HepG2 (cell line): ENCODE measurements at places on chromosomes 6 and 20.

DNA sequence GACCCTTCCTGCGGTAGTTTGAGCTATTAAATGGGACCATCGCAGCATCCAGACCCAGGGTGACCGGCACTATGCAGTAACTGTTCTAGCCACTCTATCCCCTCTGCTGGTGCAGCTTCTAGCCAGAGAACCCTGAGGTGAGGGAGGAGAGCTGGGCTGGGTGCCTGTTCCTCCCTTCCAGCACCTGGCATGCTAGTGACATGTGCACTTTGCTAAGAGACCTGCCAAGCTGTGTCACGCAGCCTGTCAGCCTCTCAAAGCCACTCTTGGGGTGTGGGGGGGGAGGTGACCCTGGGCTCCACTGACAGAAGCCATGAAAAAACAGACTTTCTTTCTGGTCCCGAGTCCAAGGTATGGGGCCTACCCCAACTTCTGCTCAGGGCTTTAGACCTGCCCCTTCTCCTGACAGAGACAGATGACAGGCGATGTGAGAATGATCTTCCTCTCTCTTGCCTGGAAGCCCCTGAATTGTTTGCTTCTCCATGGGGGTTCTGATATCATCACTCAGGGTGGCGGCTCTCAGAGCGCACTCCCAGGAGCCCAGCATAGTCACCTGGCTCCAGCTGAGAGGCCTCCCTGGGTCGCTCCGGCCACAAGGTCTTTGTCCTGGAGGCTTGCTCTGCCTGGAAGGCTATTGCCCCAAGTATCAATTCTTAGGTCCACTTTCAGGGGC, 47.2 kb upstream of the MLN start:
- no peak for DNase-seq

GRCh38 chr6:3963426-3963825, 114.3 kb downstream of the FAM50B start:
- DNase-seq = no peak

- no peak for DNase-seq
Measured at GRCh38 chr20:44017905-44018258, 103.2 kb downstream of the TOX2 start.

DNA sequence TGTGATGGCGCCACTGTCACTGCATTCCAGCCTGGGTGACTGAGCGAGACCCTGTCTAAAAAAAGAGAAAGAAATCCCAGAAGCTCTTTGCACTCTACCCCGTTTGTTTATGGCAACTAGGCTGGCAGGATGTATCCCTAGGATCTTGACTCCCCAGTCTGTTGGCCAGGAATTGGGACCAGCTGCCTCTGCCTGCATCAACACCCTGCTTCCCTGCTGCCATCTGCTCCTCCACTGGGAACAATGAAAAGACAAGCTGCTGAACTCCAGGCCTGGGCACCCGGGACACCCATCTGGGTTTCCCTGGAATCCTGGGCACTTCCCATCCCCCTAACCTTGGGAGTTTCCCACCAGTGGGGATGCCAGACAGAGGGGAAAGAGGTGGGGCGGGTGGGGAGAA, 64.9 kb downstream of the CPNE5 start:
- DNase-seq = no peak

DNA sequence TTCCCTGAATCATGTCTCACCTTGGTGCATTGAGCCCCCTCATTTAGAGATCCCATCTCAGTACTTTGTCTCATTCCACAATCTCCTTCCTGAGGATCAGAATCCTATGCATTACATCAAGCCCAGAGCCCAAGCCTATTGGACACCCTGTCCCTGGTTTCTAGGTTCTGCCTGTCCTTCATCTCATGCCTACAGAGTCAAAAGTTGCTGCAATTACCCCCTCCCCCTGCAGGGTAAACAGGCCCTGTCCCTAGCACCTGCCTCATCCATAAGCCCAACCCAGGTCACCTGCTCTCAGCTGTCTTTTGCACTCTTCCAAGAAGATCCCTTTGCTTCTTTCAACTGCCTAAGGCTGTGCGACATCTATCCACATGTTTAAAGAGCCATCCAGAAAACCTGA, 93.9 kb downstream of the SPTLC3 start:
- DNase-seq = no peak

DNA sequence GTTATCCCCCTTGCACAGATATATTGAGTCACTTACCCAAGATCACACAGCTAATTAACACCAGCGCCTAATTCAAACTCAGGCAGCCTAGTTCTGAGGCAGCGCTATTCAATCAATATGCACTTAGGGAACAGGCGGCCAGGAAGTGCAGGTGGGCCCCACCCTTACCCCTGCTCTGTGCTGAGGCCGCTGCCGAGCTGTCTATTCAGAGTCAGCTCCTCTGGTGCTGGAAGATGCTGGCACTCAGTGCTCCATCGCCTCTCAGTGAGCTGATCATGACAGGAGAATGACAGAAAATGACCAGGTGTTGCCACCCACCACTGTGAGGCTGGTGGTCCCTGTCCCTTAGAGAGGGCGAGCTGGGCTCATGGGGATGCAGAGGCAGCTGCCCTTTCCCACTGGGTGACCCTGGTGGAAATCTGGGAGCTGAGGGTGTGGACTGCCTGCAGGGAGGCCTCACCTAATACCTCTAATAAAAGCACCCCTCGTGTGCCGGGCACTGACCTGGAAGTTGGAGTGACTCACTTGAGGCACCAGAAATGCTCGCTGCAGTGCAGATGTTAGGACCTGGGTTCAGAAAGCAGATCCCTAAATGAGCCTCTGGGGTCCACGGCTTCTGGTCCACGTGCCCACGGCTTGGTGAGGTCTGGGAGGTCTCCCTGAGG, 42.5 kb upstream of the CD93 start:
- no peak for DNase-seq

GRCh38 chr6:37381579-37381978, 27.8 kb downstream of the RNF8 start:
- DNase-seq = peak; percentile 86

DNA sequence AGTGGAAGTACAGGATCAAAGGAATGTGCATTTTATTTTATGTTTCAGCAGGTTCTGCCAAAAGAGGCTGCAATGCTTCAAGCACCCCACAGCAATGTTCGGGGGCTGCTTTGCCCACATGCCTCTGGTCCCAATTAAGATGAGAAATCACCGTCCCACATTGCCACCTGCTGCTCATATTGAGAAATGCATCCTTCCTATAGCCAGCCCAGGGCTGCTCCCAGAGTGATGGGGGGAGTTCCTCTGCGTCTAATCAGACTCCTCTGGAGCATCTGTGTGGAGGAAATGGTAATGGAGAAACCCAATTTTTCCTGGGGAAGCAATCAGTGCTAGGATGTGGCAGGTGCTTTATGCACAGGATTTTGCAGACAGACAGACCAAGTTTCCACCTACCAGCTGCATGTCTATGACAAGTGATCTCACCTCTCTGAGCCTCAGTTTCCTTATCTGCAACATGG, 33.7 kb downstream of the PTGIS start:
- DNase-seq = peak; percentile 63

DNA sequence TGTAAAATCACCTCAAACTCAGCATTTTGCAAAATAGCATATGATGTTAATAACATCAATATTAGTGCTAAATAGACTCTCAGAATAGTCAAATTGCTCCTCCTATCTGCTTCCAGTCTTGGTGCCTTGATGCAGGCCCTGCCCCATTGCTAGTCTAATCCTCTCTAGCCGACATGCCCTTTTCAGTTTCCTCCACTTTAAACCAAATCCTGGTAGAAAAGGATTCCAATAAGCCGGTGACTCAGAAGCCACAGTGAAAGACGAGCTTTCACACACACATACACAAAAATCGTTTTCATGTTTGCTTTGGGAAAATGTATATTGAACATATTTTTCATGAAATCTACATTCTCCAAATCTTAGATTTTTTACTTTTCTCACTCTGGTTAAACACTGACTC, 203.1 kb downstream of the LMBRD1 start:
- no peak for DNase-seq

DNA sequence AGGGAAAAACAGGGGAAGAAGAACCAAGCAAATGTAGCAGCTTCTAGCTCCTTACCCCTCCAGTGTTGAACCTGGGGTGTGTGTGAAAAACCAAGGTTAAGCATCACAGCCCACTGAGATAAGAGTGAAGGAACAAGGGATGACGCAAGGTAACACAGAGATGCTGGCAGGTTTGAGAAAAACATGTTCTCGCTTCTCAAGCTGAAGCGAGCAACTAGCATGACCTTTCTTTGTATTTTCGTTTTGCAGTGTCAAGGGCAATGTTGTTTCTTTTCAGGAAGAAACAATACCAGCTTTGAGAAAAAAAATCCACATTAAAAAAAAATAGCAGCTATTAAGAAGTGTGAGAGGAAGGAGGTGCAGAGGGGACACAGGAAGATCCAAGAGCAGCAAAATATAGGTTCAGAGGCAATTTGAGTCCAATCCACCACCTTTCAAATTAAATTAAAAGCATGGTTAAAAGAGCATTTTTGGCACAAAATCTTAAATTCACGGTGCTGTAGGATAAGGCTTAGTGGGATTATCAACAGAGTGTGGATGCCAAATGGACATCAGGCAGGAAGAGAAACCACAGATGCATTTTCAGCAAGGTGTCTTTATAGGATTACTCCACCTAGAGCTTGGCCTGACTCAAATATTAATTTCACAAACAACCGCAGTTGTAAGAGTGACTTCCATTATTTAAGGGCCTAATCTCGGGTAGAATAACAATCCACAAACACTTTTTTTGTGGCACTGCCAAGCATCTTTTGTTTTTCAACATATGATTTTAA, 70.9 kb downstream of the SYNE1 start:
- DNase-seq = no peak

DNA sequence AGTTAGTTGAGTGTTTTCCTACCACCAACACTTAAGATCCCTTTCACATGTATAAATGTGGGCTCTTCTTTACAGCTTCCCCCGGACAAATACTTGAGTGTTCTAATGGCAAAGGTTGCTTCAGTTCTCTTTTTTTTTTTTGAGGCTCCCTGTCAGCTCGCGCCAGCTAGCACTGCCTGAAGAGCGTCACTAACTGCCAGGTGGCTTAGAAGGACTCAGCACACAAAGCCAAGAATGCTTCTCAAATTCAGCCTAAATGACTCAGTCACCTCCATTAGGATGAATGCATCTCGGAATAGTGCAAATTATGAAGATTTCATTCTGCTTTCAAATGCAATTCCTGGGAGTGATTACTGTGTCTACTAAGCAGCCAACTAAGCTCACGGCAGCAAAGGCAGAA, 150.7 kb upstream of the BTBD3 start:
- DNase-seq = no peak

- no peak for DNase-seq
Measured at GRCh38 chr6:168231393-168231957, 88.1 kb downstream of the DACT2 start.

DNA sequence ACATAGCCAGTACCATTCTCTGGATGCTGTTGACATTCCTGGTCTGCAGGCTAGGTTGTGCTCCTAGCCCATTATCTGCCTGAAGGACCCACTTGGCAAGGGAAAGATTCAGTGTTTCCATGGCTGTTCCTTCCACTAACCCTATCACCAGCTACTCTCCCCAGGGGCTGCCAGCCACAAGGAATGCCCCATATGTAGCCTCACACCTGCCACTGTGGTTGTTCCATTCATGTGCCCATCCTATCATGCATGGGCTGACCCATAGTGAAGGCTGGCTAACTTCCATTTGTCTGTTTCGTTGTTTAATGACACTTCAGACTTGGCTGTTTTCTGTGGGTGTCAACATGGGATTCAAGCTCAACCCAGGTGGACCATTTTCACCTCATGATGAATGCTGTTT, 25.6 kb upstream of the HLA-A start:
- DNase-seq = no peak
